Cortex of kidney (tissue), 1 donor: ENCODE measurements at places on chromosomes 4 and X.

GRCh38 chr4:121455285-121455684, 74.5 kb upstream of the QRFPR start:
- DNase-seq = no peak

DNA sequence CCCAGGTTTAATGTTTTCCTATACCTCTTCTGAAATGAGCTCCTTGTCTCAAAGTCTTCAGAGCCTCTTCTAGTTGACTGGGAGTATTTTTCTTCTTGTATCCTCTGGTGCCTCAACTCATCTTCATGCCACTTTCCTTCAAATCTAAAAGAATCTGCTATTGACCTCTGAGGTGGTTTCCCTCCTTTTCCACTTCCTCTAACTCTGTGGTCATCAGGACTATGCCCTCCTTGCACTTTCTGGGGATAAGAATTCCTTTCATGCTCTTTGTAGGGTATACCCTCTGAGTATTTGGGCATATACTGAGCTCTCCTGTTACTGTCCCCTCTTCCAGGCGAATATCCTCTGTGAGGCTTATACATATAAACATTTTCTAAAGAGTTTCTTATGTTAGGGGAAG, 24.8 kb downstream of the BCLAF3 start:
- DNase-seq = no peak

- no peak for DNase-seq
These were observed 37.0 kb upstream of the KIT start for GRCh38 chr4:54620773-54621172.

DNA sequence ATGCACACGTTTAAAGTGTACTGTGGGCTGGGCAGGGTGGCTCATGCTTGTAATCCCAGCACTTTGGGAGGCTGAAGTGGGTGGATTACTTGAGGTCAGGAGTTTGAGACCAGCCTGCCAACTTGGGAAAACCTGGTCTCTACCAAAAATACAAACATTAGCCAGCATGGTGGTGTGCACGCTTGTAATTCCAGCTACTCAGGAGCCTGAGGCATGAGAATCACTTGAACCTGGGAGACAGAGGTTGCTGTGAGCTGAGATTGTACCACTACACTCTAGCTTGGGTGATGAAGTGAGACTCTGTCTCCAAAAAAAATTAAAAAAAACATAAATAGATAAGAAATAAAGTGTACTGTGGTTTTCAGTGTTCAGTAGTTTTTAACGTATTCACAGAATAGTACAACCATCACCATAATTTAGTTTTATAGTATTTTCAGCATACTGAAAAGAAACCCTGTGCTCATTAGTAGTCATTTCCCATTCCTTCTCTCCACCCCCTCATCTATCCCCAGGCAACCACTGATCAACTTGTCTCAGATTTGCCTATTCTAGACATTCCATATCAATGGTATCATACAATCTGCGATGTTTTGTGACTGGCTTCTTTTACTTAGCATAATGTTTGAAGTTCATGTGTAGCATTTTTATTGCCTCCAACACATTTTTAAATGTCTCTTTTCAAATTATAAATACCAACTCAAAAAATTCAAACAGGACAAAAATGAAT, 19.1 kb downstream of the SLAIN2 start:
- no peak for DNase-seq

GRCh38 chrX:70196961-70197720, 19.9 kb downstream of the DGAT2L6 start:
- DNase-seq = no peak

DNA sequence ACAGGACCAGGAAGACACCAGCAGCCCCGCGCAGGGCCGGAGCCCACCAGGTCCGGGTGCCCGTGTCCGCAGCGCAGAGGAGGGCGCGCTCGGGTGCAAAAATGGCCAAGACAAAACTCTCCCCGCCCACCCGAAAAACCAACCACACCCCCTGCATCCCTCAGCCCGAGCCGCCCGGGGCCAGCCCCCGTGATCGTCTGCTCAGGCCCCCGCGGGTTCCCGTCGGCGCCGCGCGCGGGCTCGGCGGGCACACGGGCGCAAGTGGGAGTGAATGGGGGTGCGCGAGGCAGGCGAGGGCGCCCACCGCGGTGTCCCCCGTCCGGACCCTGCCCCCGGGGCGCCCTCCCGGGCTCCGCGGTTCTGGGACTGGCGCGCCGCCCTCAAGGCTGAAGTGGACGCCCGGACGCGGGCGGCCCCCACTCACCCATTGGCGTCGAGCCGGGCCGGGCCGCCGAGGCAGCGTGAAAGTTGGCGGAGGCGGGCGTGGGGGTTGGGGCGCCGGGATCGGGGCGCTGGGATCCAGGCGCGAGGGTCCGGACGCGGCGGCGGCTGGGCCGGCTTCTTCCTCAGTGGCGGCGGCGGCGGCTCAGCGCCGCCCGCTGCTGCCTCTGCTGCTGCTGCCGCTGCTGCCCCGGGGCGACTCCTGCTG, 393 bp downstream of the SH3KBP1 start:
- DNase-seq = no peak

DNA sequence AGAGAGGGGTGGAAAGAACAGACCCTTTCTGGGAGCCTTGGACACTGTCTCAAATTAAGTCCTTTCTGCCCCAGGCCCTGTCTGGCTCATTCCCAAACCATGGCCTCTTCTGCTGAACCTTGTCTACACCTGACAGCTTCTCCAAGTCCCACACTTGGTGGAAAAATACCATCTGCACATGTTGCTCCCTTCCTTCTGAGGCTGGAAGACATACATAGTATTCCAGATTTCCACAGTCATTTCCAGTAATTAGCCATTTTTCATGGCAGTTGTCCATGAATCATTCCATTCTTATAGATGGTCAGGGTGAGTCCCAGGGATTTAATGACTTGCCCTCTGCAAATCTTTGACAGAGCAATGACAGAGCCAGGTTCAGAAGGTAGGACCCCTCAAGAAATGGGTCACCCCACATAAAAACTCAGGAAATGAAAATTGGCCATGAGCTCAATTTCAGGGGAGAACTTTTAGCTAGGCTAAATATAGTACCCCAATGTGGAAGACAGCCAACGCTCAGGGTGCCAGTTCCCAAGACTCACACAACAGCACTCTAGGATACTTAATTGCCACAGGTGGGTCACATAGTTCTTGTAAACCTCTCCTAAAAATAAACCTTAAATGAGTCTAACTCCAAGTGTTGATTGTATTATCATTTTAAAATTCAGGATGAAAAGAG, 16.2 kb upstream of the DAPP1 start:
- no peak for DNase-seq

GRCh38 chr4:177508662-177509061, 66.4 kb upstream of the AGA start:
- no peak for DNase-seq

DNA sequence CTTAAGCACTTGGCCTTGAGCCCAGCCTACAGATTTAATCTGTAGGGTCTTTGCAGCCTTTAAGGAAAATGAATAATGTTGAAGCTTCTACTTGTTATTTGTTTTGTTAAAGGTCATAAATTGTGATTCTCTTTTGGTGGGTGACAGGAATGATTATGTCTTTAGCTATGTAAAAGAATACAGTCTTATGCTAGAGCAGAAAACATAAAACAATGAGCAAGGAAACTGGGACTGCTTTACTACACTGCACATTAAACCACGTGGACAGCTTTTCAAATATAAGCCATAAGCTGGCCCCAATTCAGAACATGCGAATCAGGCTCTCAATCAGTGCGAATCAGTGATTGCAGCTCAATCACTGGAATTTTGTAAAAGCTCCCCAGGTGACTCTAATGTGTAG, 40.9 kb upstream of the TBC1D19 start:
- no peak for DNase-seq
